Activated T-helper 1 cell treated with anti-CD3 and anti-CD28 coated beads, Interleukin-2, amount 50 U/mL, for 16 hours (primary cell): ENCODE measurements at places on chromosomes 6 and 20.

DNA sequence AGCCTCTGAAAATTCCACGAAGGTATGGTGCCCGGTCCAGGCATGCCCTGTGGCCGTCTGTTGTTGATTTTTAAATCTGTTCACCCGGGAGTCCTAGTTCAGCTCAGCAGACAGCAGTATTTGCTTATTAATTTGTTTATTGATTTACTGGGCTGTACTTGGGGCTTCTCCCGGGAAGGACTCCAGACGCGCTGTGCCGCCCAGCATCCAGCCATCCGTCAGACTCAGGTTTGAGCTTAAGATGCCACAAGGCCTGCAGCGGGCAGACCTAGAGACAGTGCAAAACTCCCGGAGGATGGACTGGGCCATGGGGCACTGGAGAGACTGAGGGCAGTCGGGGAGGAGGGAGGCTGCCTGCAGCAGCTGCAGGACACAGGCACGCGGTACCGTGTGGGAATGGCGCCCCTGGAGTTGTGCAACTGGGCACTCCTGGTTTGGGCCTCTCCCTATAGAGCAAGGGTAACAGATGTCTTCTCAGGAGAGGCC, 17.3 kb upstream of the CCDC167 start:
- DNase-seq: no peak

- peak; percentile 15 for DNase-seq
Observed at GRCh38 chr20:45857882-45858216, 435 bp downstream of the ZSWIM3 start.

DNA sequence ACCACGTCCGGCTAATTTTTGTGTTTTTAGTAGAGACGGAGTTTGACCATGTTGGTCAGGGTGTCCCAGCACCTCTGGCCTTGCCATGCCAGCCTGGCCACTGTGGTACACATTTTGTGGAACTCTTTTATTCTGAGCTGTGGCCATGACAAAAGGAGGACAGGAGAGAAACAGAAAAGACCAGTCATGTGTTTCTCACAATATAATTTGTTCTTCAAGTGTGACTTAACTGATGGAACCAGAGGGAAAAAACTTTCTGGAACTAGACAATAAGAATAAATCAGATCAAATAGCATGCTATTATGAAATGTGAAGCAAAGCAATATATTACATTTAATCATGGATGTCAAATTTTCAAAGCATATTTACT, 4.2 kb upstream of the RNASET2 start:
- no peak for DNase-seq

DNA sequence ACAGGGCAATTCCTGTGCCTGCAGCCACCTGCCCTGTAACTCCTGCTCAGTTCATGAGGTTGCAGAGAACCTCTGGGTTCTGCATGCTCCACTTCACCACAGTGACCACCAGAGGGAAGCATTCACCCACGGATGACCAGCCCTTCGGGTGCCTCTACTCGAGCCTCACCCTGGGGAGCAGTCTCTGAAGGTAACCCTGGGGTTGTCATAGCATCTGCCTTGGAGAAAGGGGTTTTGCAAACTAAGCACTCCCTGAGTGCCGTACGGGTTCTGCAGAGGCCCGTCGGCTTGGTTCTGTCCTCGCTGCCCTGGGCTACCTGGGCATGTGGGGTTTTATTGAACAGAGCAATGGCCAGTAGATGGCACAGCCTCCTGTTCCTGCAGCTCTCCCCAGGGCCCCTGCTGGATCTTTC, 10.2 kb upstream of the CST5 start:
- DNase-seq: peak; percentile 27

DNA sequence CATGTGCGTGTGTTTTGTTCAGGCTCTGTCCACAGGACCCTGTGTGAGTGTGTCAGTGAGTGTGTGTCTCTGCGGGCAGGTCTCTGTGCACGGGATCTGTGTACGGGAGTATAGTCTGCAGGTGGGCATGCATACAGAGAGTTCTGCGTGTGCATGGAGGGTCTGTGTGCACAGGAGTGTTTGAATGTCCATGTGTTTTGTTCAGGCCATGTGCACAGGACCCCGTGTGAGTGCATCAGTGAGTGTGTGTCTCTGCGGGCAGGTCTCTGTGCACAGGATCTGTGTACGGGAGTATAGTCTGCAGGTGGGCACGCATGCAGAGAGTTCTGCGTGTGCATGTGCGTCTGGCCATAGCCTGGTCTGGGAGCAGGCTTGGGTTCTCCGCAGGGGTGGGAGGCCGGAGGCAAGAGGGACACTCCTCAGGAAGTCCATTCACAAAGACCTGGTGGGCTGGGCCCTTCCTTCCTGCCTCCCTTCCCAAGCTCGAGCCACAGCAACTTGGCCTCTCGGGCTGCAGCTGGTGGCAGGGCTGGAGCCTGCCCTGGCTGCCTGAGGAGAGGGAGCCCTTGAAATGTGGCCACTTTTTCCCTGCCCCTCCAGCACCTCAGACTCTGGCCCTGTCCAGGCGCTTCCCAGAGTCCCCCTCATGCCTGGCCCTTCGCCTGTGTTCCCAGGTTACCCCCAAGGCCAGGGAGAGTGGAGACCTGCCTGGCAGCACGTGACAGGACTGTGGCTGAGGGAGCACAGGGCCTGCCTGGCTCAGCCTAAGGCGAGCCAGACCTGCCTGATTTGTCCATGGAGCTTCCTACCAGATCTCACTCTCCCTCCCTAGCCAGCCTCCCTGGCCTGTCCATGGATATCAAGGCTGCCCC, 6.8 kb downstream of the HSPA12B start:
- DNase-seq: no peak

- DNase-seq: peak; percentile 60
Observed at GRCh38 chr6:33694401-33694931, 17.0 kb downstream of the UQCC2 start.

- peak; percentile 28 for DNase-seq
Observed at GRCh38 chr6:16409531-16410441, 171.4 kb downstream of the GMPR start.

- peak; percentile 20 for DNase-seq
Observed at GRCh38 chr6:42428326-42429041, 23.2 kb downstream of the TRERF1 start.

- no peak for DNase-seq
Observed at GRCh38 chr6:118558464-118559217, 10.5 kb downstream of the PLN start.

- no peak for DNase-seq
Observed at GRCh38 chr6:34515473-34516387, 40.4 kb downstream of the SPDEF start.

- DNase-seq: no peak
Observed at GRCh38 chr20:58566981-58567380, 51.8 kb upstream of the APCDD1L start.

- DNase-seq: no peak
Observed at GRCh38 chr6:128754658-128755256, 128.2 kb upstream of the LAMA2 start.
